Upper lobe of right lung (tissue), 1 donor: ENCODE measurements at places on chromosomes 6 and 20.

DNA sequence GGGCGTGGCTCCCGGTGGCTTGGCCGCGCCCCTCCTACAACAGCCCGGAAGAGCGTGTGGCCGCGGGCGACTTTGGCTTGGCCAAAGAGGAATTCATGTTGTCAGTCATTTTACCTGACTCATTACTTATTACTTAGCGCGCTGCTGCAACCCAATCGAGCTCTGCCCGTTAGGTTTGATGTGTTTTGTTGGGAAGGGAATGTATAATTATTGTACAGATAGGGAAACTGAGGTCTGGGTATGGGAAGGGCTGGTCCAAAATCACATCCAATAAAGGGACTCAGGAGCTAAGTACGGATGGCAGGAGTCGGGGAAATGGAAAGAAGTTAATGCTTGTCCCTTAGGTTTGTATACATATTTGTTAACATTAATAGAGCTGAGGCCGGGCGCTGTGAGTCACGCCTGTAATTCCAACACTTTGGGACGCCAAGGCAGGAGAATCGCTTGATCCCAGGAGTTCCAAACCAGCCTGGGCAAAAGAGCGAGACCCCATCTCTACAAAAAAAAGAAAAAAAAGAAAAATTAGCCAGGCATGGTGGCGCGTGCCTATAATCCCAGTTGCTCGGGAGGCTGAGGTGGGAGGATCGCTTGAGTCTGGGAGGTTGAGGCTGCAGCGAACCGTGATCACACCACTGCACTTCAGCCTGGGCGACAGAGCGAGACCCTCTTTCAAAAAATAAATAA, 639 bp upstream of the ZNF335 start:
- H3K4me1 ChIP-seq: peaks cover 16% of the 10 kb centered on the region
- H3K27me3 ChIP-seq: no peaks in the 10 kb centered on the region
- H3K4me3 ChIP-seq: peak overlapping the region; percentile 99
- peak overlapping the region; percentile 100 for H3K27ac ChIP-seq

GRCh38 chr20:61773926-61774587, 291.6 kb downstream of the TAF4 start:
- H3K4me1 ChIP-seq: no peaks in the 10 kb centered on the region
- DNase-seq: no peak

DNA sequence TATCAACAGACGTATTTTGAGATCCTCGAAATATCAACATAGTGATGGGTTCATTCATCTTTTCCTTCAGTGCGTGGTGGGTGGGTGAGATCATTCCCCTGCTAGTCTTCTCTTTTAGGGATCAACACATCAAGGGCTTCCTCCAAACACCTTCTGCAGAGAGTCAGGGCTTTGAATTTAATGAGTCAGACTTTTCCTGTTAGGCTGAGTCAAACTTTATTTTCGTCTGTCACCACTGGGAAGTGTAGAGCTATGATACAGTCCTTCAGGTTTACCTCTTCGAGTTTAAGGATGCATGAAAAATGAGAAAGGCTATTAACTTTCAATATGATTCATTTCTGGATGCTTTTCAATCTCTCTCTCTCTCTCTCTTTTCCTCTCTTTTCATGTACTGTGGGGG, 189.1 kb downstream of the BMP2 start:
- H3K4me1 ChIP-seq: no peaks in the 10 kb centered on the region
- H3K4me3 ChIP-seq: no peak overlapping the region
- no peak overlapping the region for H3K27ac ChIP-seq
- no peaks in the 10 kb centered on the region for H3K27me3 ChIP-seq

- H3K36me3 ChIP-seq: no peaks in the 10 kb centered on the region
- no peak for DNase-seq
- H3K4me3 ChIP-seq: no peak overlapping the region
- H3K4me1 ChIP-seq: no peaks in the 10 kb centered on the region
Observed at GRCh38 chr6:137623293-137623692, 129.1 kb upstream of the OLIG3 start.

- H3K27ac ChIP-seq: no peak overlapping the region
- no peaks in the 10 kb centered on the region for H3K36me3 ChIP-seq
- H3K4me3 ChIP-seq: no peak overlapping the region
- no peaks in the 10 kb centered on the region for H3K27me3 ChIP-seq
- no peak for DNase-seq
- no peaks in the 10 kb centered on the region for H3K4me1 ChIP-seq
Observed at GRCh38 chr6:90811596-90812226, 224.8 kb upstream of the MAP3K7 start.

- no peak for DNase-seq
- peaks cover 8% of the 10 kb centered on the region for H3K4me1 ChIP-seq
- H3K27ac ChIP-seq: no peak overlapping the region
- H3K27me3 ChIP-seq: no peaks in the 10 kb centered on the region
- H3K4me3 ChIP-seq: no peak overlapping the region
Observed at GRCh38 chr6:149459761-149460160, 25.1 kb downstream of the ZC3H12D start.

DNA sequence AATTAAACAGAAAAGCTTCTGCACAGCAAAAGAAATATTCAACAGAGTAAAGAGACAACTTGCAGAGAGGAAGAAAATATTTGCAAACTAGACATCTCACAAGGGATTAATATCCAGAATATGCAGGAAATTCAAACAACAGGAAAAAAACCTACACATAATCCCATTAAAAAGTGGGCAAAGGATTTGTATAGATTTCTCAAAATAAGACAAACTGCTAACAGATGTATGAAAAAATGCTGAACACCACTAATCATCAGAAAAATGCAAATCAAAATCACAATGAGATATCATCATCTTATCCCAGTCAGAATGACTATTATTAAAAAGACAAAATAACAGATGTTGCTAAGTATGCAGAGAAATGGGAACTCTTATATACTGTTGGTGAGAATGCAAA, 129.6 kb downstream of the SYNDIG1 start:
- H3K4me1 ChIP-seq: no peaks in the 10 kb centered on the region
- no peaks in the 10 kb centered on the region for H3K36me3 ChIP-seq
- peaks cover 3% of the 10 kb centered on the region for H3K27me3 ChIP-seq
- H3K27ac ChIP-seq: no peak overlapping the region
- H3K4me3 ChIP-seq: no peak overlapping the region
- no peak for DNase-seq

- H3K27ac ChIP-seq: no peak overlapping the region
- H3K27me3 ChIP-seq: no peaks in the 10 kb centered on the region
Observed at GRCh38 chr20:6178537-6178936, 55.7 kb upstream of the FERMT1 start.

- H3K36me3 ChIP-seq: no peaks in the 10 kb centered on the region
- DNase-seq: no peak
- no peak overlapping the region for H3K4me3 ChIP-seq
- H3K27ac ChIP-seq: no peak overlapping the region
- no peaks in the 10 kb centered on the region for H3K27me3 ChIP-seq
Observed at GRCh38 chr6:37078814-37079213, 73.4 kb downstream of the FGD2 start.

DNA sequence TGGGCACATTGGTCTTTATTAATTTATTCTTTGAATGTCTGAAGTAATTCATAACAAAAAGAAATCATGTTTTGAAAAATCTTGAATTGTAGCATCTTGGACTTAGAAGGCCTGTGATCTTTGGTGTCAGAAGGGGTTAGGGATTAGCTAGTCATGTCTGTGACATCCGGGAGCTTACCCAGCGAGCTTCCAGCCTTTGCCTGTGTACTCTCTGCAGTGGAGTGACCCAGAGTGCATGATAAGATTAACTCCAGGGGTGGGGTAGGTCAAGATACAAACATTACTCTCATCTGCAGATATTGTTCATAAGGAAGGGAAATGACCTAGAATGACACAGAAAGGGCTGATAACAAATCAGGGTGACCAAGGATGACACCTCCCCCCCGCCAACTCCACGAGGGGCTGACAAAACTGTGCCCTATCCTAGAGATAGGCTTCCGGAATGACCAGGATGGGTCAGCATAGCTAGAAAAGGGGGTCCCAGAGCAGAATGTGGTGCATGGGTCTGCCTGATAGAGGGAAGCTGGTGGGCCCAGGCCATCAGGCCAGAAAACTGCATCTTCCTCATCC, 56.6 kb upstream of the BLCAP start:
- no peaks in the 10 kb centered on the region for H3K4me1 ChIP-seq
- DNase-seq: no peak
- no peak overlapping the region for H3K27ac ChIP-seq
- no peaks in the 10 kb centered on the region for H3K36me3 ChIP-seq

GRCh38 chr6:13338038-13338437, 9.7 kb upstream of the TBC1D7 start:
- no peak overlapping the region for H3K4me3 ChIP-seq
- H3K27ac ChIP-seq: peak overlapping the region; percentile 24
- no peaks in the 10 kb centered on the region for H3K4me1 ChIP-seq

GRCh38 chr6:109024368-109024767, 70.3 kb downstream of the SESN1 start:
- no peak for DNase-seq
- no peaks in the 10 kb centered on the region for H3K36me3 ChIP-seq
- no peaks in the 10 kb centered on the region for H3K4me1 ChIP-seq
- H3K4me3 ChIP-seq: no peak overlapping the region

DNA sequence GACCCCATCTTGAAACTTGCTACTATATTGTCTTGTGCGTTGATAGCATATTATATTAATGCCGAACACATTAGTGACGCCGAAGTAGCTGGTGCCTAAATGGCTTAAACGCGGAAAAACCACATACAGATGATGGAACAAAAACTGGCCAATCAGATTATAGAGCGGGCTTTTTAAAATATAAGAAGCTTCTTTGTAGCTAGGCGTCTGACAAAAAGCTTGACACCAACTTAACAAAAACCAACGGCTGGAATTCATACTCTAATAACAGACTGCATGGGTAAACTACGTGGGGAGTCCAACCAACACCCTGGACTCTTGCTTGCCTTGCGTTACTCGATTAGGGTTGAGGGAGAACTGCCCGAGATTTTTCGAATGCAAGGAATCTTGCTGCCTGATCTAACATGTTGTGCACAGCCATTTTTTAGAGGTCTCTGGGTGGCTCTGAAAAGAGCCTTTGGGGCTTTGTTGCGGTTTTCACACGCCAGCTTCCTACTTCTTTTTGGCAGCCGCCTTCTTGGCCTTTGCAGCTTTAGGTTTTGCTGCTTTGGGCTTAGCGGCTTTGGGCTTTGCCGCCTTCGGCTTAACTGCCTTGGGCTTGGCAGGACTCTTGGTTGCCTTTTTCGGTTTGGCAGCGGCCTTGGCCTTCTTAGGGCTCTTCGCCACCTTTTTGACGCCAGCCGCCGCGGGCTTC, 45.7 kb downstream of the OR2B2 start:
- H3K4me1 ChIP-seq: peaks cover 24% of the 10 kb centered on the region
- no peak for DNase-seq
- peak overlapping the region; percentile 70 for H3K4me3 ChIP-seq
- peaks cover 37% of the 10 kb centered on the region for H3K27me3 ChIP-seq
- H3K27ac ChIP-seq: no peak overlapping the region

- no peak for DNase-seq
- H3K27me3 ChIP-seq: no peaks in the 10 kb centered on the region
- no peaks in the 10 kb centered on the region for H3K4me1 ChIP-seq
- peaks cover 92% of the 10 kb centered on the region for H3K36me3 ChIP-seq
Observed at GRCh38 chr6:82217018-82217586, 30.4 kb downstream of the IBTK start.

- no peak overlapping the region for H3K27ac ChIP-seq
- no peak overlapping the region for H3K4me3 ChIP-seq
- H3K4me1 ChIP-seq: no peaks in the 10 kb centered on the region
Observed at GRCh38 chr20:12289465-12289864, 371.8 kb downstream of the BTBD3 start.

DNA sequence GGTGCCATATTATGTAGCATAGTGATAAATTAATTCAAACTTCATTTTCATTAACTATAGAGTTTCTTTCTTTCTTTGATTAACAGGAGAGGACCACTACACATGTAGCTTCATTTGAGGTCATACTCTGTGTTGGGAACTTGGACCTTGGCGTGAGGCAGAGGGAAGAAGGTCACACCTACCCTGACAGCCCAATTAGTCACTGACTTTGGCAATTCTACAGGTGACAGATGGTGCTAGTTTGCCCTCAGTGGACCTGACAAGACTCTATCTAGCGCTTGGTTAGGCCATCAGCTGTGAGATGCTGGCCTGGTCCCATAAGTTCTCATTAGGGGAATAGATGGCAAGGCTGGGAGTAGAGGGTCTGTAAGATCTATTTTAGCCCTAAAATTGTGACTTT, 14.2 kb downstream of the SLX4IP start:
- H3K27ac ChIP-seq: no peak overlapping the region
- H3K4me1 ChIP-seq: peaks cover 6% of the 10 kb centered on the region
- no peaks in the 10 kb centered on the region for H3K27me3 ChIP-seq
